ENCODE measurements at places on chromosomes 5 and 9.
A peak's percentile ranks its signal among the peaks of the same experiment; 100 is the strongest.

DNA sequence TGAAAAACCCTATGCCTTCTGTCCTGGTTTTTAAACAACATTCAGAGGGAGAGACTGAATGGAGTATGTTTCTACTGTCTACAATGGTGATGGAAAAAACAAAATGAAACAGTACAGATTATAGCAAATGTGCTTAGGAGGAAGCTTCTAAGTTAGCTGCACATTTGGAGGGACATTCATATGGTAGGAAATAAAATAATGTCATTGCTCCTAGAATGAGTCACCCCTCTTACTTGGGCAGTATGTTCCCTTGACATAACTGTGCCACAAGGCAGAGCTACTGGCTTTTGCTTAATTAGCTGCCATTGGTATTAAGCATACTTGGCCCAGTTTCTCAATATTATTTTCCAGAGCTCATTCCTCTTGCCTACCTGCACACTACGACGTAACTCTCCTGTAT lies 128.9 kb downstream of the GDNF start:
- H3K27me3 ChIP-seq: peaks cover 10% of the 10 kb centered on the region
- H3K27ac ChIP-seq: no peak overlapping the region
- peaks cover 20% of the 10 kb centered on the region for H3K4me1 ChIP-seq
- no peak overlapping the region for H3K4me3 ChIP-seq
- DNase-seq: no peak

DNA sequence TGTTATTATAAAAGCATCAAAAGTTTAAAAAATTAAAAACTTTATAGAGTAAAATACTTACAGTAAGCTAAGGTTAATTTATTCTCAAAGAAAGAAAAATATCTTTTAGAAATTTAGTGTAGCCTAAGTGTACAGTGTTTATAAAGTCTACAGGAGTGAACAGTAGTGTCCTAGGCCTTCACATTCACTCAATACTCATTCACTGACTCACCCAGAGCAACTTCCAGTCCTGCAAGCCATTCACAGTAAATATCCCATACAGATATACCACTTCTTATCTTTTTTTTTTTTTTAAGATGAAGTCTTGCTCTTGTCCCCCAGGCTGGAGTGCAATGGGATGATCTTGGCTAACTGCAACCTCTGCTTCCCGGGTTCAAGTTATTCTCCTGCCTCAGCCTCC lies 73.1 kb upstream of the FST start:
- no peaks in the 10 kb centered on the region for H3K4me1 ChIP-seq
- no peaks in the 10 kb centered on the region for H3K27me3 ChIP-seq
- no peak for DNase-seq
- H3K27ac ChIP-seq: no peak overlapping the region

DNA sequence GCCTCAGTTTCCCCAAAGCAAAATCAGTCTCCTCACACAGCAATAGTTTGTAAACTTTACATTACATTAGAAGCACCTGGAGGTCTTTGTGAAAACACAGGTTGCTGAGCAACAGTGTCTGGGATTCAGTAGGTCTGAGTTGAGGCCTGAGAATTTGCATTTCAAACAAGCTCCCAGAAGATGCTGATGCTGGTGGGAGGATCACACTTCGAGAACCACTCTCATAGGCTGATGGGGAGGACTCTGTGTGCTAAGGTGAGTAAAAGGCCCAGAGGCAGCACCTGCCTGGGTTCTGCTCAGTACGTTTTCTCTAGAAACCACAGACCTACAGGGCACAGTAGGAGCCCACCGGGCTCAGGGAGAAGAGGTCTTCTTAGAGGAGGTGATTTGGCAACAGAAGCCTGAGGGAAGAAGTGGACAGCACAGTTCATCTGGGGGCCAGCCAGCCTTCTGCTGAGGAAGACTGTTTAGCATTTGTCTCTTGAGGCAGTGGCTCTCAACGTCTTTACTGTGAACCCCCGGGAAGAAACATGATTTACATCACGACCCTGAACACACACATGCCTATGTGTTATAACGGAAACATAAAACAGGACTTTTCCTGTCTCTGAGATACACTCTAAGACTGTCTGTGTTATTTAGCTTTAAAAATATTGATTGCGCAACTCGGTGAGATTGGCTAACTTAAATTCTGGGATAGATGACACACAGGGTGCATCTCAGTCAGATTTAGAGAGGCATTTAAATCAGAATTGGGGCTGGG lies 24.8 kb upstream of the DENND1A start:
- H3K4me1 ChIP-seq: peaks cover 9% of the 10 kb centered on the region
- DNase-seq: no peak
- H3K36me3 ChIP-seq: no peaks in the 10 kb centered on the region
- H3K27me3 ChIP-seq: peaks cover 50% of the 10 kb centered on the region
- H3K27ac ChIP-seq: no peak overlapping the region

- no peaks in the 10 kb centered on the region for H3K36me3 ChIP-seq
- H3K27me3 ChIP-seq: no peaks in the 10 kb centered on the region
- peak; percentile 67 for DNase-seq
- H3K27ac ChIP-seq: peak within 1 kb of the TSS; percentile 91
Measured at GRCh38 chr9:136327304-136327974, at the start of gene GPSM1. TSS of gene GPSM1 (plus strand) at chr9:136327539. CDS start at chr9:136327696, 157 bp downstream.

DNA sequence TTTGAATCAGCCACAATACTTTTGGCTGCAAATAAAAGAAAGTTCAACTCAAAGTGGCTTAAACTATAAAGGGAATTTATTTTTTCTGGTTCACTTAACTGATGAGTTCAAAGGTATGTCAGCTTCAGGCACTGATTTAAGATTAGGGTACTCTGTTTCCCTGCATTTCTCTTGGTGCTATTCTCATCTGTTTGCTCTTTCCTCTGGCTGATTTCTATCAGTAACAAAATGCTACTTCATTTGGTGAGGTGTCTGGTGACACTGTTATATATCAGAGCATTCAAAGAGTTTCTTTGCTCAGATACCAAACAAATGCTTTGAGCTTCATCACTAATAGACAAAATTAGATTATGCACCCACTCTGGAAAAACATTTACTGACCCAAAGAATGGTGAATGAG lies 65.9 kb upstream of the HTR4 start:
- H3K27ac ChIP-seq: no peak overlapping the region
- peaks cover 1% of the 10 kb centered on the region for H3K27me3 ChIP-seq
- no peak for DNase-seq
- H3K4me3 ChIP-seq: no peak overlapping the region
- H3K4me1 ChIP-seq: peaks cover 18% of the 10 kb centered on the region
- H3K36me3 ChIP-seq: no peaks in the 10 kb centered on the region

- H3K4me3 ChIP-seq: no peak overlapping the region
- no peak for DNase-seq
- H3K4me1 ChIP-seq: peaks cover 33% of the 10 kb centered on the region
- H3K27ac ChIP-seq: no peak overlapping the region
- H3K36me3 ChIP-seq: peaks cover 30% of the 10 kb centered on the region
- H3K27me3 ChIP-seq: no peaks in the 10 kb centered on the region
Measured at GRCh38 chr9:121185774-121186403, 15.8 kb downstream of the RAB14 start.

DNA sequence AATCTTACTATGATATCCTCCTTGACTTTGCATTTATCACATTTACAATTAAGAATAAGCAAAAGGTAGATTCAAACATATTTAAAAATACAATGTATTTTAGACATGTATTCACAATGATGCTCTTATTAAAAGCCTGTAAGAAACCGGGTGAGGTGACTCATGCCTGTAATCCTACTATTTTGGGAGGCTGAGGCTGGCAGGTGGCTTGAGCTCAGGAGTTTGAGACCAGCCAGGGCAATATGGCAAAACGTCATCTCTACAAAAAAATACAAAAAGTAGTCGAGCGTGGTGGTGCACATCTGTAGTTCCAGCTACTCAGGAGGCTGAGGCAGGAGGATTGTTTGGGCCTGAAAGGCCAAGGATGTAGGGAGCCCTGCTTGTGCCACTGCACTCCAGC lies 618.4 kb downstream of the CDH18 start:
- no peaks in the 10 kb centered on the region for H3K4me1 ChIP-seq
- H3K27me3 ChIP-seq: no peaks in the 10 kb centered on the region
- DNase-seq: no peak
- no peak overlapping the region for H3K27ac ChIP-seq
- H3K36me3 ChIP-seq: no peaks in the 10 kb centered on the region
- no peak overlapping the region for H3K4me3 ChIP-seq

DNA sequence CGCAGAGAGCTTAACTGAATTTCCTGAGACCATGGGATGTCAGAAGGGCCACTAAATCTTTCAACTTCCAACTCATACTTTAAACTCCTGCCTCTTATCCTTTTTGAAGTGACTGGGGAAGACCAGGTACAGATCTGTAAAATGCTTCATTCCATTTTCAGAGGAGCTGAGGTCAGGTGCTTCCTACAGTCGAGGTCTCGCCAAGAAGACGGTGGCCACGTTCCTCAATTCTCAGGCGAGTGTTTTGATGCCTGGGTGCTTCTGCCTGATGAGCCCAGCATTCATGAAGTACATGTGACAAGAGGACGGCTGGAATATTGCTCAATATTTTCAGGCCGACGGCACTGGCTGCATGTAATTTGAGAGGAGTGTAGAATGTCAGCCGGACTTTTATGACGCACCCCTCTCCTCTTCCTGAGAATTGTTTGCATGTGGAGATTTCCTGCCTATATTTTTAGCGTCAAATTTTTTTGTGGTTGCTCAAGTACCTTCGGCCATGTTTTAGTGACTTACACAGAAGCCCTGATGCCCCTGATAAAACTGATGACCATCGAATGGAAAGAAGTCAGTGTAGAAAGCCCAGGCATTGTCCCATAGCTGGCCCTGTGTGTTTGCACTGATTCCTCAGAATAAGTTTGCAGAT lies 38.8 kb upstream of the GLRX start:
- peaks cover 41% of the 10 kb centered on the region for H3K4me1 ChIP-seq
- no peak overlapping the region for H3K4me3 ChIP-seq
- DNase-seq: no peak

- H3K4me3 ChIP-seq: peak overlapping the region; percentile 87
- H3K36me3 ChIP-seq: peaks cover 6% of the 10 kb centered on the region
- H3K27ac ChIP-seq: peak overlapping the region; percentile 93
- peaks cover 33% of the 10 kb centered on the region for H3K4me1 ChIP-seq
Measured at GRCh38 chr9:34647084-34647403, 569 bp downstream of the GALT start.

DNA sequence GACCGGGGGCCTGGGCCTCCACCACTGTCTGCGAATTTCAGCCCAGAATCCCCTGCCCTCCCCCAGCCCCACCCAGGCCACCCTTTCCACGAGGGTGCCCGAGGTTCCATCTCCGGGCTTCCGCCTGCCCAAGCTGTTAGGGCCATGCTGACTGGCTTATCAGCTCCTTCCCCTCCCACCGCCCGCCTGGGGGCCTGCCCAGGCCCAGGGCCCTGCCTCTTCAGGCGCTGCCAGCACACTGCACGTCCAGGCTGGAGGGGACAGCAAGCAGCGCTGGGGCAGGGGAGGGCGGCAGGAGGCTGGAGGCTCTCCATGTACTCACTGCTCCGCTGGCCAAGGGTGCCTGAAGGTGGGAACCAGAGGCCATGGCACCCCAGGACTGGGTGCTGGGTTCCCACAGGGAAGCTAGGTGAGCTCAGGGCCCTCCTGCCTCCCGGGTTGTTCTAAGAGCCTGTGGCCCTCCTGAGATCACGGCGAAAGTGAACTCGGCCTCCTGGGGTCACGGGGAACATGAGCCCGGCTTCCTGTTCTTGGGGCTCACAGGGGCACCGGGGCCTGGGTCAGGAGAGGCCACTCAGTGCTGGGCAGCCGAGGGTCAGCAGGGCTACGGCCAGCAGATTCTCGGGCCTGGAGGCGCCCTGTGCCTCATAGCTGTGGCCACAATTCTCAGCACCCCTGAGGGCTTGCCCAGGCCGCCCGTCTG lies 57.7 kb upstream of the EGFL7 start:
- H3K27me3 ChIP-seq: no peaks in the 10 kb centered on the region
- H3K4me1 ChIP-seq: peaks cover 40% of the 10 kb centered on the region
- H3K36me3 ChIP-seq: no peaks in the 10 kb centered on the region
- no peak for DNase-seq

DNA sequence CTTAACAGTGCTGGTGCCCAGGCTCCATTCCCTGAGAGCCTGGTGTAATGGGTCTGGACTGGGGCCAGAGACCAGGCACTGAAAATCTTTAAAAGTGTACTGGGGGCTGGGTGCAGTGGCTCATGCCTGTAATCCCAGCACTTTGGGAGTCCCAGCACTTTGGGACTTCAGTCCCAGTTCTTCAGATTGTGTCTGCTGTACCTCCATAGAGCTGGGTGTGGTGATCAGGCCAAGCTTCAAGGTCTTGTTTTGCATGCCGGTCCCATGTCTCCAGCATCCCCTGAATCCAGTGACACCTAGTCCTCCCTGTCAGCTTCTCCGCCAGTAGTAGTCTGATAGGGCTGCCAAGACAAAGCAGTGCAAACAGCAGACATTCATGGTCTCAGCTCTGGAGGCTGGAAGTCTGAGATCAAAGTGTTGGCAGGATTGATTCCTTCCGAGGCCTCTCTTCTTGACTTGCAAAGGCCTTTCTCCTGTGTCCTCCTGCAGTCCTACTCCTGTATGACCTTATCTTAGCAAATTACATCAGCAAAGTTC lies 108.2 kb downstream of the SYK start:
- H3K27me3 ChIP-seq: peaks cover 5% of the 10 kb centered on the region
- no peak for DNase-seq
- no peak overlapping the region for H3K4me3 ChIP-seq
- no peak overlapping the region for H3K27ac ChIP-seq
- no peaks in the 10 kb centered on the region for H3K4me1 ChIP-seq

DNA sequence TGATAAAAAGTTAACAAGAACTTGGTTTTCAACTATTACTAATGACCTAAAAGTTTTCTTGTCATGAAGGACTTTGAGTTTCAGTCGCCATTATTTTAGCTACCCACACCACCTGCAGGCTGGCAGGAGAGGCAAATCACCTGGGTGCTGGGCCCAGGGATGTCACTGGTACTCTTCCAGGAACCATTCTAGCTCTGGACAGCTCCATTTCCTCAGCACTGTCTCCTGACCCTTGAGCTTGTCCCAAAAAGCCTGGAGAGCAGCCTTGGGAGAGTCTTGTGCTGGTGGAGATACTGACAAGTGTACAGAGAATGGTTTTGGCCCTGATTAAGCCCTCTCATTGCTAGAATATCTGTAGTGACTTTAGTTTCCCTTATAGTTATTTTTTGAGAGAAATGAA lies 1924.1 kb upstream of the WWC1 start:
- H3K27me3 ChIP-seq: no peaks in the 10 kb centered on the region
- peaks cover 11% of the 10 kb centered on the region for H3K4me1 ChIP-seq
- no peak for DNase-seq
- H3K36me3 ChIP-seq: no peaks in the 10 kb centered on the region
- no peak overlapping the region for H3K4me3 ChIP-seq

DNA sequence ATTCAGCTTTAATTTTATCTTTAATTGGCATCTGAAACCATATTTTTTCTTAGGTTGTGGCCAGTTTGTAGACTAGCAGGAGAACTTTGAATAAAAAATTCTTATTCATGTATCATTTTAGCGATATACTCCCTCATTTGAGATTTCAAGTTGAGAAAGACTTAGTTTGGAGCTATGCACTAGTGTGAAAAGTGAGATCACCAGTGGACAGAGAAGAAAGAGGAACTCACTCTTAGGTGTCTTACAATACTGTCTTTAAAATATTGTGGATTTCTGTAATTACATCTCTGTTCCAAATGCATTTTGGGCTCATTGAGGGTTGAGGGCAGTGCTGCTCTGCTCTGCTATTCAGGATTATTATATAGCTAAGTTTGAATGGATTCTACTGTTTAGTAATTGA lies 54.7 kb downstream of the NAA35 start:
- H3K4me3 ChIP-seq: no peak overlapping the region
- DNase-seq: no peak
- H3K27ac ChIP-seq: no peak overlapping the region

- no peaks in the 10 kb centered on the region for H3K27me3 ChIP-seq
- H3K27ac ChIP-seq: no peak overlapping the region
- no peak overlapping the region for H3K4me3 ChIP-seq
- DNase-seq: peak; percentile 36
Measured at GRCh38 chr9:99003308-99003707, 59.6 kb downstream of the COL15A1 start.

Data from mesothelial cell of epicardium (in vitro differentiated cells).